ENCODE measurements at places on chromosomes 4 and X.

GRCh38 chrX:11724122-11725017 is 33.7 kb upstream of the MSL3 start:
- DNase-seq = no peak

DNA sequence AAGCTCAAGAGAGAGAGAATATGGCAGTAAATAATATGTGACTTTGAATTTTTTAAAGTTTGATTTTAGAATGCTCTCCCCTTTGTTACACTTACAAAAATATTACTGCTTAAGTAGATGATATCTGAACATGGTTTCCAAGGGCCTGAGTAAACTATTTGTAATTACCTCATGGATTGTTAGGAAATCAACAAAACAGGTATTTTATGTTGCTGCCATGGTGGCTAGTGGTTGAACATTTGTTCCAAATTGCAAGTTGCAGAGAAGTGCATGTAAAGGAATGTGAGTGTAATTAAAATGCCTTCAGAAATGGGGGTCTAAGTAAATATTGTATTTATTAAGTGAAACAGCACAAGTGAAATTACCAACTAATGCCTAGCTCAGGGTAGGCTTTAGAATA is 27.6 kb downstream of the SEPTIN11 start:
- no peak for DNase-seq

DNA sequence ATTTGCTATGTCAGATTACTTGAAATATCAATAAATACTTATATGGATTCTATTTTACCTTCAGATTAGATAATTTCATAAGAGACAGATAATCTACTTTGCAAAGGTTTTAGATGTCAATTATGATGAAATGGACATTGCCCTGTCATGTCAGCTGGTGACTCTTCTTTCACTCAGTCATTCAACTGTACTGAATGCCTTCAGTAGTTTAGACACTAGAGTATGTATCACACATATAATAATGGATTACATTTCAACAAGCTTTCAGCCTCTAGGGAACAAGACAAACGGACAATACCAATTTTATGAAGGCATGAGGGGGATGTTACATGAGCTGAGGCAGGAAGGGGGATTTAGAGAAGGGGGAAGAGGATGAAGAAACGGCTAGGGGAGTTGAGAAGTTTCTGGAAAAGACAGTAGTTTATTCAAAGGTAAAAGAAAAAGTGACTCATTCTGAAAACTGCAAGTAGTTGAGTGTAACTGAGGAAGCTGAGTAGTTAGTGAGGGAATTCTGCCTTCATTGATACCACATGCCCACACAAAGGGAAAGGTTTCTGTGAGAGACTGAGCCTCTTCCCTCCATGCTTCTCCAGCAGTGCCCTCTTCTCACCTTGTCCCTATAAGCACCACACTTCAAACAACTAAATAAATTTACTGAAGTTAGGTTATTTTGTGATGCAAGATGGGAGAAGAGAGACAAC is 25.7 kb downstream of the SLC9B2 start:
- DNase-seq = no peak

- DNase-seq = no peak
These were observed 60.8 kb downstream of the SHROOM2 start for GRCh38 chrX:9847071-9847470.

All from NT2/D1 (cell line).